ENCODE measurements at places on chromosomes 12 and 14.
A peak's percentile ranks its signal among the peaks of the same experiment; 100 is the strongest.

DNA sequence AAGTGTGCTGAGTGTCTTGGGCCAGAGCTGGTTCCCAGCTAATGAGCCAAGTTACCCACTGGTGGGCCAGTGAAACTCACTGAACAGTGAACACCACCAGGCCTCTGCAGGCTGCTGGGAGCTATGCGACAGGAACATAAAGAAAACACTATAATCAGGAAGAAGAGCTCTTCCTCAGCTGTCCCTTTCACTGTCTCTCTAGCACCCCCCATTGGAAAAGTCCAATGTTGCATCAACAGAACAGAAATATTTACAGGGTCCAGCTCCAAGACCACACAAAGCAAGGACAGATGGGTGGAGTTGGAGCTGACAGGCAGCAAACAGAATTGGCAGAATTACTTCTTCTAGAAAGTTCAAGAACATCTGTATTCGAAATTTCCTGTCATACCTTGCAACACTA is 903.6 kb upstream of the TMEM132C start:
- DNase-seq: no peak

GRCh38 chr12:87315-87714 is 20.7 kb downstream of the IQSEC3 start:
- no peak for DNase-seq

GRCh38 chr14:51201890-51202289 is 38.2 kb upstream of the TMX1 start:
- DNase-seq: no peak

- no peak for DNase-seq
Observed at GRCh38 chr12:3192221-3192620, 115.0 kb downstream of the TSPAN9 start.

DNA sequence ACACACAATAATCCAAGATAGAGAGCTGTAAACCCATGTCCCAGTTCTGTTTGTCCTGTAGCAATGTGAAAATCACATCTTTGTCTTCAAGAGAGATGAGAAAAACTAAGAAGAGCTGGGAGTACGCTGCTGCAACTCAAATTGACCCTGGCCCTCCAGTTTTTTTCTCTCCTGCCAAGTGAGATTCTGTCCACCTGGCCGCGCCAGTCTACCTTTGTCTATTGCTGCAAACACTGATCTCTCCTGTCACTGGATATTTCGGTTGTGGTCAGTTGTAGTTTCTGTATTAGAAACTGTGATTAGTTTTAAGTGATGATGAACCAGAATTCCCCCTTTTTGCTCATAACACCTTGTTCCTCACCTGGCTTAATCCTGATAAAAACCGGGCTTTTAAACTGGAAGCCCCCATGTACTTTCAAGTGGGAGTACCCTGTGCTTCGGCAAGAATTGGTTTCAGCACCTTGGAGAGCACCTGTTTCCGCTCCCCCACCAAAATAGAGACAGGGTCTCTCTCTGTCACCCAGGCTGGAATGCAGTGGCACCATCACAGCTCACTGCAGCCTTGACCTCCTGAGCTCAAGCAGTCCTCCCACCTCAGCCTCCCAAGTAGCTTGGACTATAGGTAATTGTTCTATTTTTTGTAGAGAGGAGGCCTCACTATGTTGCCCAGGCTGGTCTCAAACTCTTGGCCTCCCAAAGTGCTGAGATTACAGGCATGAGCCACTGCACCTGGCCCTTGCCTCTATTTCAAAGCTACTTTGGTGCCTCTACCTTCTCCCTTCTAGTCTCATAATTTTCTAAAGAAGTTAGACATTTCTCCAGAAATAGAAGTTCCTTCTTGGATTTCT is 156.8 kb downstream of the PHETA1 start:
- no peak for DNase-seq

GRCh38 chr12:50635364-50635763 is 128.5 kb upstream of the ATF1 start:
- DNase-seq: no peak

DNA sequence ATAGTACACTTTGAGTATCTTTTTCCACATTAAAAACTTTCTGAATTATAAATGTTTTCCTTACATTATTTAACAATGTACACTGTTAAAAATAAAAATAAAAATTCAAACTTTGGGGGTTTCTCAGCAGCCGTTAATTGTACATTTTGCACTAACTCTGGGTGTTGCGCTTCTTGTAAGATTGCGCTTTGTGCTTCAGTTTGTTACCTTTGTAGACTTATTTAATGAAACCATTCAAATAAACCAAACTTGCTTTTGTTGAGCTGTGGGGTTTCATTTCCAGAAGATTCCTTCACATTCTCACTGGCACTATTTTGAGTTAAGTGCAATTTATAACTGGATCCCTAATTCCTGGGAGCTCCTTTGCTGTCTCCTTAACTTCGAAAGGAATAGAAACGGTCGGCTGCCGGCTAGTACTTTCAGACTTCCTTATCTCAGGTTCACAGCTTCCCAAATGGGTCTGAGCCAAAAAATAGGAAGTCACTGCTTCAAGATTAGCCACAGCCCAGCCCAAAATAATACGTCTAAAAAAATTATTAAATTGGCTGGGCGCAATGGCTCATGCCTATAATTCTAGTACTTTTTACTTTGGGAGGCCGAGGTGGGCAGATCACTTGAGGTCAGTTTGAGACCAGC is 38.2 kb downstream of the RAD52 start:
- DNase-seq: no peak

DNA sequence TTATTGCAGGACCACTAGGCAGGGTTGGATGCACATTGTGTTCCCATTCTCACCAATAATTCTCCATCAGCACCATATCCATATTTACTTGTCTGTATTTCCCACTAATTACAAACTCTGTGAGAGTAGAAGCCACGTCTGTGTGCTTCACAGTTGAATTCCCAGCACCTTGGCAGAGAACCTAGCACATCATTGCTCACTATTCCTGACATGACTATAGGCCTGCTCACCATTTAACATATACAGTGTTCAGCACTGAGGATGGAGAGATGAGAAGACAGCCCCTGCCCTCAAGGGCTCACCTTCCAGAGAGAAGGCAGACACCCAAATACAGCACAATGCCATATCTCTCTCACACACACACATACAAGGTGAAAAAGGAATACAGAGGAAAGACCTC is 5.0 kb downstream of the DAD1 start:
- no peak for DNase-seq

DNA sequence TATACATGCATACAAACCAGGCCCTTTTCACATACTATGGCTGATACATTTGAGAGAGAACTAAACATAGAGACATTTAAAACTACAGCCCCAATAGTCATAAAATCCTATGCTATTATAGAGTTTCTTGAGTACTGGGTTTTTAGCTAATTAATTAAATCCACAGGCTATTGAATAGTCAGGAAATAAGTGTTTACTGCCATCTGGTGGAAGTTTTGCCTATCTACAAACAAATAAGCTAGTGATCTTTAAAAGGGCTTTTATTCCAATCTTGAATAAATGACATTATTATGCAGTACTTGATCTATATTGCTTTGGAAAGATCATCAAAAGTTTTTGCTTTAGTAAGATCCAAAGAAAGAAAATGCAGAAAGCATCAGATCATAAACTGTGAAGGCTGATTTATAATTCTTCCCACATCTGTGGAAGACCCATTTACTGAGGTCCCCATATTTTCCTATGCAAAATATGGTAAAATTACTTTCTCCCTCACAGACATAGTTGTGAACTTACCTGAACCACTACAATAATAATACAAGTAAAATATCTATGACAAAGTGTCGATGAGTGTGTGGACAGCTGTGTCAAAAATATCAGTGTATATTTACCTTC is 131.3 kb downstream of the ITPR2 start:
- no peak for DNase-seq

GRCh38 chr14:89339579-89339978 is 77.5 kb downstream of the FOXN3 start:
- DNase-seq: no peak

DNA sequence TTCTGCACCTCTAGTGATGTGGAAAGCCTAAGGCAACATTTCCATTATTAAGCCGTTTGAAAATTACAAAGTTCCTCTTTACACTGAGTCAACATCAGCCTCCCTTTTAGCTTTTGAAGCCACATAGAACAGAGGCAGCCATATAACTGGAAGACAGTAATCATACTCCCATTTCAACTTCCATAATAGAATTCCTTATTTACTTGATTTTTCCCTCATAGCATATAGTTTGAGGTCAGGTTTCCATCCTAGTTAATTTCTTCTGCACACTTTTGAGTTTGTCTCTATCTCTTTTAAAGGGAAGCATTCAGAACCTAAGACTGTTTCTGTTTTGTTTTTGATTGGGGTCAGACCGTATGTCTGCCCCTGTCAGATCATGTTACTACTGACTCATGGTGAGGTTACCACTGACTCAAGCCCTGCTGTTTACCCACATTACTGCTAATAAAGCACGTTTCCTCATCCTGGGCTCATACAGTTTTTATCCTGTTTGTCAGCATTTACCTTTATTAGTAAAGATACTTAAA is 161.0 kb downstream of the SLC38A4 start:
- DNase-seq: no peak

- no peak for DNase-seq
Observed at GRCh38 chr12:42421844-42422779, 96.1 kb downstream of the PPHLN1 start.

DNA sequence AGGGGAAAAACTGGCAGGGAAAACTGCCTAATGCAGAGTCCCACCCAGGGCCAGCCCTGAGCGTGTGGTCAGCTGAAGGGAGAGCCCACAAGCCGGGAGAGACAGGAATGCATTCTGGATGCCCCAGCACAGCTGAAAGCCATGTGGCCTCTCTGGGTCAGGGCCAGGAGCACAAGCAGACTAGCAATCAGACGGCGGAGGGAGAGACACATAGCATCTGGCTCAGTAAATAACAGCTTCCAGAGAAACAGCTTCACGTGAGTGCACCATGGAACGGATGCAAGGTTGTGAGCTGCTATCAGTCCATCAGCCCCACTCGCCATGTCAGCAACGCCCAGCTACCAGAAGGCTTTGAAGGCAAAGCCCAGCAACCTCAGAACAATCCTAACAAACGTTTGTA is 28.2 kb upstream of the TMEM106C start:
- DNase-seq: no peak

GRCh38 chr14:26719514-26719913 is 121.7 kb upstream of the NOVA1 start:
- DNase-seq: no peak

DNA sequence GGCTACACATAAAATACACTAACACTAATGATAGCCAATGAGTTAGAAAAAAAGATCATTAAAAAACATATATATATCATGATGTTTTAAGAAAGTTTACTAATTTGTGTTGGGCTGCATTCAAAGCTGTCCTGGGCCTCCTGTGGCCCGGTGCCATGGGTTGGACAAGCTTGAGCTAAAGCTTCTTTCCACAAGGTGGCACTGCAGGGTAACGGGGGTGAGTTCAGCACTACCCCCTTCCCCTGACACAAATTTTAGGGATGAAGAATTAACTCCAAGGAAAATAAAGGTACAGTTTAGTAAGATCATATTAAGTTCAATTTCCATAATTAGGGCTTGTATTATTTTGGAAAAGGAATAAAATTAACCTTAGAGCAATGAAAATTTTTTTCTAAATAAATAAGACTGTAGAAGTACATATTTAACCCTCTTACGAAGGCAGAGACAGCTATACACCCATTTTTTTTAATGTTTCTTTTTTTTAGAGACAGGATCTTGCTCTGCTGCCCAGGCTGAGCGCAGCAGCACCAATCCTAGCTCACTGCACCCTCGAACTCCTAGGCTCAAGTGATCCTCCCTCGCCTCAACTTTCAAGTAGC is 38.9 kb downstream of the PPP1R13B start:
- DNase-seq: peak; percentile 40

DNA sequence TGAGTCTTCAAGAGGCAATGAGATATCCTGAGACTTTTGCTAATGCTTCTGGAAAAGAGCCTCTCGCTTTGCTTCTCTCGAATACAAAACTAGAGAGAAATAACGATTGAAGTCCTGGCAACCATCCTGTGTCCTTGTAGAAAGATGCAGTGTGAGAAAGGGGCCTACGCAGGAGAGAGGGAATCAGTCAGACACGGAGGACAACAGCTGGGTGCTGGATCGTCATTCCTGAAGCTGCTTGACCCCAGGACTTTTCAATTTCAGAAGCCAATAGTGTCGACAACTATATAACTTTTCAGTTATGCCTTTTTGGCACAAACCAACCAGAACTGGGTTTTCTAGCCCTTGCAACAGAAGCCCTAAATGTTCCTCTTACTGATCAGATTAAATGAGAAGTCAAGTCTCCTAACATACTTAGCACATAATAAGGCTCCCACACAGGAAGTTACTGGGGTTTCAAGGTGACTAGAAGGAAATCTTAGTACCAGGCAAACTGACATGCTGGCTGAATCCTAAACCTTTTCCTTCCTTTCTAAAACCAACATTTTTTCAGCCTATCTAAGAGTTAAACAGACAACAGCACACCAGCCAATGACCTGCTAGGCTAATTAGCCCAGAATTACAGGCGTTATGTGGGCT is 755.6 kb downstream of the MED13L start:
- no peak for DNase-seq

- peak; percentile 49 for DNase-seq
Observed at GRCh38 chr14:90382491-90383125, 14.2 kb upstream of the CALM1 start.

- no peak for DNase-seq
Observed at GRCh38 chr12:101599311-101599710, 4.5 kb downstream of the MYBPC1 start.

GRCh38 chr12:69880571-69880970 is 55.5 kb downstream of the MYRFL start:
- no peak for DNase-seq

- no peak for DNase-seq
Observed at GRCh38 chr12:18262514-18262913, 1.2 kb downstream of the PIK3C2G start.

DNA sequence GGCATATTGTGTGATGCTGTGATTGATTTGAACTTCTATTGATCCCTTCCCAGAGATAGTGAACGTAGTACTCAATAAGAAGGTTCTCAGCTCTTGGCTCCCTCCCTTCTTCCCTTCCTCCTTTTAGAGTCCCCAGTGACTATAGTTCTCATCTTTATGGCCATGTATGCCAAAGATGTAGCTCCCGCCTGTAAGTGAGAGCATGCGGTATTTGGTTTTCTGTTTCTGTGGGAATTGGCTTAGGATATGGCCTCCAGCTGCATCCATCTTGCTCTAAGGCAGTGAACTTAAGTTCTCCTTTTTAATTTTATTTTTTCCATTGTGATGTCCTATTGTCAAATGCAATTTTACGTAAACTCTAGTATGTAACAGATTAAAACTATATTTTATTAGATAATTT is 109.5 kb downstream of the AEBP2 start:
- DNase-seq: no peak

- no peak for DNase-seq
Observed at GRCh38 chr12:110289044-110289710, 8.1 kb downstream of the ATP2A2 start.

DNA sequence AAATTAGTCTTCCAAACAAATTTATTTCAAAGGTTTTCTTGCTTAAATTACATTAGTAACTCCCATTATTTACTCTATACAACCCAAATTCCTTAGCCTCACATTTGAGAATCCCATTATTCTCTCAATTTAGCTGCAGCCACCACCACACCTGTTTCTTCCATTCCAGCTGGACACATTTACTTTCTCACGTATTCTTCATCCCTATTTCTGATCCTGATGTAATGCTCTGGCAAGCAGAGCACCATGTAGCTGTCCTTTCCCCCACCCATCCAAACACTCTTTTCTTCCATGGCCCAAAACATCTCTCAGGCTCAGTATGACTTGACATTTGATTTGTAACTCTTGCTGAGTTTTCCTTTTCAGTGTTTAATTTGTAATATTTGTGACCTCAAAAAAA is 240.2 kb upstream of the CLEC14A start:
- DNase-seq: no peak

GRCh38 chr12:64170024-64170423 is 52.1 kb downstream of the KICS2 start:
- DNase-seq: no peak

- no peak for DNase-seq
Observed at GRCh38 chr14:88430976-88431375, 45.5 kb downstream of the SPATA7 start.
